Germinal center (tissue), 1 donor: ENCODE measurements at places on chromosomes 6 and 20.

DNA sequence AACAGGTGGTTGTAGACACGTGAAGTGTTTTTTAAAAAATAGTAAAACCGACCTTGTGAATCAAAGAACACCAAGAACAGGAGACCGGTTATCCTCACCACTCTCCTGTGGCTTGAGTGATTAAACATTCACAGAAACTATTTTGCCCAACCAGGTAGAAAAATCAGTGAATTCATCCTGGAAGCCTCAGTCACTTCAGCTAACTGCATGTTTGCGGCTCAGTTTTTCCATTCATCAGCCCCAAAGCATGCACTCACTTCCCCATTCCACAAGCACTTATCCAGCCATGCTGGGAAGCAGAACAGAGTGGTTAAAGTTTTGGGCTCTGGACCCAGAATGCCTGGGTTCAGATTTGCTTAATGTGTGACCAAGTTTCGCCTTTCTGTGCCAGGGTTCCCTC, 2.4 kb downstream of the LRRN4 start:
- DNase-seq: no peak

DNA sequence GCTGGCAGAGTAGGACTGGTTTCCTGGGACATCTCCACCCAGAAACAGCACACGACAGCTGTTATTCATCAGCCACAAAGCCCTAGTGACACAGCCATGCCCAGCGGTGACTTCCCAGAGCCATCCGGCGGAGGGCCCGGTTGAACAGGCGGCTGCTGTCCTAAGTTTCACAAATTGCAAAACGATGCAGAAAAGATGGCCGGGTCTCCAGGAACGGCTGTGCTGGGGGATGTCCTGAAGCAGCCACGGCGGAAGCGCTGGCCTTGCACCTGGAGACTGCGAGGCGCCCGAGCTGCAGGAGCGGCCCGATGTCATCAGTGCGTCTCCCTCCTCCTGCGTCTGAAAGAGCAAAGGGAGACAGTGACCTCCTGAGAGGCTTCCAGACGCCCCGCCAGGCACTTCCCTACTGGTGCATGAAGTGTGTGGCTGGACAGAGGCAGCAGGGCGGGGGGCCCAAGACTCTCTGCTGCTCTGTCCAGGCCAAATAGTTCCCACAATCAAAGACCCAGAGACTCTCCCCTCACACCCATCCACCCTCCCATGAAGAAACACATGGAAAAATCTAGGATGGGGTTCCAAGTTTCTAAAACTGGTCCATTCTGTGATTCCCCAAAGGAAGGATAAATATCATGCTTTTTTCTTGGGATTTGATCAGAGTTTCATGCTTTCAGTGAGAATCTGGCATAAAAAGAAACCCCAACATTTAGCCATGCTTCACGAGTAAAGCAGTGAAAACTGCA, 44.0 kb downstream of the SSR1 start:
- DNase-seq: no peak

DNA sequence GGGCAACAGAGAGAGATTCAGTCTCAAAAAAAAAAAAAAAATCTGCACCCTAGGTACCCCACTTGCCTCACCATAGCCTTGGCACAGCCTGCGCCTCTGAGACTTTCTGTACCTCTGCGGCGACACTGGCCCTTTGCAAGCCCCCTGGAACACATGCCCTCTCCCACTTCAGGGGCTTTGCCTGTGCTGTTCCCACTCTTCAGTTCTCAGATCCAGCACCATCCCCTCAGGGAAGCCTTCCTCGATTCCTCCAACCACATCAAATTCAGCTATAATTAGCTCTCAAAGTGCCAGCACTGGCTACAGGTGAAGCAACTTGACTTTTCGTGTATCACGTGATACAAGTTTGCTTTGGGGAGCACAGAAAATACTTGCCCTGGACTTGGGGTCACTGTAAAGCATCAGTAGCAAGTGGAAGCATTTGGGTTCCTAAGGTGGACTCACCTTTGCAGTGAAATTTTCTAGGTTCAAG, 2.1 kb upstream of the UBE2V1 start:
- no peak for DNase-seq

DNA sequence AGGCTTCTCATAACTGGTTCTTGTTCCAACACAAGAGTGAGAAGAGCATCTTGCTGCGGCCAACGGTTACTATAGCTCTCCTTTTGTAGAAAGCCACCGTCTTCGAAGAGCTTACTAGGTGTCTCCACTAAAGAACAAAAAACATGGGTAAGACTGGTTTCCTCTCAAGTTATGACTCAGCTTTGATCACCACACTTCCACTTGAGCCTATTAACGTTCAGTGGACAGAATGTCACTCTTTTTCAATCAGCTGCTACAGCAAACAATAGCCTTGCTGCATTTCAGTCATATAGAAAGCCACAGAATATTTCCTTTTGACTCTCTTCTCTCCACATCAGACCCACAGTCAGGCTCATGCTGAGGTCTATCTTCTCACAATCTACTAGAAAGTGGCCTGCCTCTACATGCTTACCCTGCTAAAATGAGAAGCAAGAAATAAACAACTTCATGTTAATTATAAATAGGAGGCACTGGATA, 243.5 kb upstream of the PREP start:
- DNase-seq: no peak

DNA sequence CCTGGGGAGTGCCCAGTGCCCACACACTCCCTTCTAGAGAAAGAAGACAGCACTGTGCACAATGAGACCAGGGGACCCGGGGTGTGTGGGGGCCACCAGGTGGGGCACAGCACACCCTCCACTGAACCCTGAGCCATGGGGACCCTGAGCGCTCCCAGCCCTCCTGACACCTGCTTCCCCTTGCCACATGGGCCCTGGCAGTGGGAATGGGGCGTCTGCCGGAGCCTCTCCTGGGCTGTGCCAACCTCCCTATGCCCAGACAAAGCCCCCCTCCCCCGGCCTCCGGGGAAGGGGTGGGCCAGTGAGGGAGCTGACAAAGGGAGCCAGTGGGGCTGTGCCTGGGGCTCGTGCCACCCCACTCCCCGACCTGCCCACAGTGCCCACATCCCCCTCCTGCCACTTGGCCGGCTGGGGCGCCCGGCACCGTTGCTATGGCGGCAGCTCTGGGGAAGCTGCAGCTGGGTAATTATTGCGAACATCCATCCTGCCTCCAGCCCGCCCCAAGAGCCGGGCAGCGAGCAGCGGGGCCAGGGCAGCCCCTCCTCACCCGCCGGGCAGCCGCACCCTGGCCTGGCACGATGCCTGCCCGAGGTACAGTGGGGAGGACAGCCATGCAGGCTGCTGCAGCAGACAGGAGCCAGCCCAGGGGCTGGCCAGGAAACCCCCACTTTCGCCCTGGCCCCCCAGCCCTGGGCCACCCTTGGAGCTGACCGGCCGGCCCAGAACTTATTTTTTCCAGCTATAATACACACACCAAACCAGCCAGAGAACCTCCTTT, 41.9 kb upstream of the NOL4L start:
- DNase-seq: no peak

DNA sequence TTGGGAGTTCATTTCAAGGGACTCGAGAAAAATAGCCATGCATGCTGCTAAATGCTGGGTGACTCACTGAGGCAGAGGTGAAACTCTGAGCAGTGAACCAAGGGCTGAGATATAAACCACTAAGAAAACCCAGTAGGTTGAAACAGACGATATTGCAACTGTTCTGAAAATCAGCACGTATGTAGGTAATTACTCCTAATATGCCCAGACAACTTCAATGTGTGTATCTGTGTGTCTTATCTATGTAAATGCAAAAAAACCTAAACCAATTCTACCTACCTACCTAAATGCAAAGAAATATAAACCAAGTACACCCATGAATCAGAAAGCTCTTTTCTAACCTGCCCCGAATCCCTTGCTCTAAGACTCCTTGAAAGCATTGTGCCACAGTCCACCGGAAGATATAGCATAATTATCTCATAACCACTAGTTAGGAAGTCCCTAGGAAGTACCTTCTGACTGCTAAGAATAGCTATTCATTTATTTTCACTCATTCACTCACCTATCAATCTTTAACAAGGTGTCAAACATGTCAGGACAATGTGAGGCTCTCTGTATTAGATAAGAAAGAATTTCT, 458.7 kb upstream of the RUNX2 start:
- no peak for DNase-seq

DNA sequence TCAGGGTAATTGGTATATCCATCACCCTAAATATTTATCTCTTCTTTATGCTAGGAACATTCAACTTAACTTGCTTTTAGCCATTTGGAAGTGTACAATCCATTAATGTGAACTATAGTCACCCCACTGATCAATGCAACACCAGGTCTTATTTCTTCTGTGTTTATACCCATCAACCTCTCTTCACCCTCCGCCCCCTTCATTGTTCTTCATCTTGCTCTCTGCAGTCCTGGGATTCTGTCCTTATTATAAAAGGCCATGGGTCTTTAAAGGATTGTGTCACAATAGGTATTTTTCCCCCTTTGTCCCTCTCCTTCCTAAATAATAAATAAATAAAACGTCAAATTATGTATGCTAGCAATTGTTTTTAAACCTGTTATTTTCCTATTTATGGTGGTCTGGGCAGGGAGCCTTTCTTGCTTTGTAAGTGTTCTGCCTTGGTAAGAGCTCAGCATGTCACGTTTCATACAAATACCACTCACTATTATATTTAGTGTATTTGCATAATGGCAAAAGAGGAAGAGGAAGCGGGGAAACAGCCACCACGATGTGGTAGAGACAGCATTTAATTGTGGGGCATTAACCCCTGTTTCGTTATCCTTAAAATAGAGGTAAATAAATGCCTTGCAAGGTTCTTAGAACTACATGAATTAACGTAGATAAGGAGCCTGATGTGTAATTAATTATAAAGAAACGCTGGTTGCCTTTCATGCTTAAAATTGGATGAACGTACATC, 1.9 kb downstream of the ABRACL start:
- peak; percentile 79 for DNase-seq

DNA sequence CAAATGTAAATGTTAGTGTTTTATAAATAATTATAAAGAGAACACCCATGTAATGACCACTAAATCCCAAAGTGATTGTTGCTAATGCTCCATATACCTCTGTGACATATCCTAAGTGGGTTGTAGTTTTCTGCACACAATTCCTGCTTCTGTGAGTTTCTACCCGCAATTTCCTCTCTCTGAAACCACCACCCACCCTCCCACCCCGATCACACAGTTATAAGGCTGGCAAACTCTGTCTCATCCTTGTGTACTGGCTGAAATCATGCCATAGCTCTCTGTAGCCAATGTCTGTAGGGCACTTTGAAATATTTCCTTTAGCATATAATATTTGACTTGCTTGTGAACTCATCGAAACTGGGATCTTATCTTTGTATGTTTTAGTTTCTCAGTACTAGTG, 236.6 kb downstream of the PLCB1 start:
- DNase-seq: no peak

- DNase-seq: peak; percentile 85
These were observed at the start of the genes AK9 and FIG4 for GRCh38 chr6:109690737-109691621. AK9 (minus strand) TSS chr6:109691202; CDS start chr6:109675745, 15,457 bp downstream. FIG4 (plus strand) TSS chr6:109691296; CDS start chr6:109691436, 140 bp downstream.

DNA sequence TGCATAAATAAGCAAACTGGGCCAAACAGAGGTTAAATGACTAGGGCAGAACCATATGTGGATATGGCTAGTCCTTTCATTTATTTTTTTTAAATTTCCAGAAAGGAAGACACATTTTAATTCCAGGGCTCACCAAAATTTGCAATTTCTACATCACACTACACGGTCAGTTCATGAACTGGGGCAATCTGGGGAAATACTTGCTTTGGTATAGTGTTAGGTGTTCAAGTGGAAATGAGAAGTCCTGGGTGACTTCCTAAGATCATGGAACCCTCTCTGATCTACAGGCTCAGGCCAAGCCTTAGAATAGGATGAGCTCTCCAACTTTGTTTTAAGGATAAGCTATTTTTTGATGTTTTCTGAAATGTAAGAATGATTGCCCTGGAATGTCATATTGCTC, 128.6 kb upstream of the SPACA1 start:
- no peak for DNase-seq
